ENCODE measurements at places on chromosomes 12 and 14.
A peak's percentile ranks its signal among the peaks of the same experiment; 100 is the strongest.

DNA sequence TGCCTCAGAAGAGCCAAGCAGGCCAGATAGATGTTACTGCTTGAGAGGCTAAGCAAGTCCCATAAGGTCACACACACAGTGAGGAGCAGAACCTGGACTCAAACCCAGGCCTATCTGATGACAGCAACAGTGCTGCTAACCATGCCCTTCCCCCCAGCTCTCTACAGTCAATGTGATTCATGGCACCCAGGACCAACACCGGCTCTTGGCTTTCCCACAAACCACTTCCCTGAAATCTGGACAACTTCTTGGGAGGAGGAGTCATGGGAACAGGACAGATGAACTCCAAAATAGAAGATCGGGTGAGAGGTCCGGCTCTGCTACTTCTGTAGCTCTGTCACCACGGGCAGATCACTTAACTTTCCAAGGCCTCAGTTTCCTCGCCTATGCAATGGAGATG is 716 bp upstream of the PTGDR start:
- no peak for DNase-seq

- DNase-seq = no peak
Observed at GRCh38 chr14:59961518-59962062, 41.6 kb downstream of the LRRC9 start.

- DNase-seq = no peak
Observed at GRCh38 chr14:44341116-44341515, 166.0 kb downstream of the FSCB start.

DNA sequence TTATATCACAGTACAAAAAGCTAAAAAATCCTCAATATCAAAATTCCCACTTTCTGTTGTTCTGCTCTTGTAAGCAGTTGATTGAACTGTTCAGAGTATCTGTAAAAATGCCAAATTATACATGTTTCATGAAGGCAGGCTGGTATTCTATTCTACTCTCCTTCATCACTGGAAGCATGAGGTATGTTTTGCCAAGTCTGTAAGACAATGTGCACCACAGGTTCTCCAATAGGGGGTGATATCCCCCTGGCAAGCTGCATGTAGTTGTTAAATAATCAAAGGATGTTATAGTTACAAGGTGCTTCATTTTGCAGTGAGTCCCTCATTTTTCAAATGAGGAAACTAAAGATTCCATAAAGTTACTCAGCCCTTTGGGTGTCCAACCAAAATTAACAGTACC is 15.1 kb upstream of the NEK9 start:
- peak; percentile 65 for DNase-seq

GRCh38 chr12:83016218-83016835 is 329.6 kb downstream of the TMTC2 start:
- no peak for DNase-seq

- no peak for DNase-seq
Observed at GRCh38 chr12:5506821-5507231, 74.9 kb downstream of the NTF3 start.

DNA sequence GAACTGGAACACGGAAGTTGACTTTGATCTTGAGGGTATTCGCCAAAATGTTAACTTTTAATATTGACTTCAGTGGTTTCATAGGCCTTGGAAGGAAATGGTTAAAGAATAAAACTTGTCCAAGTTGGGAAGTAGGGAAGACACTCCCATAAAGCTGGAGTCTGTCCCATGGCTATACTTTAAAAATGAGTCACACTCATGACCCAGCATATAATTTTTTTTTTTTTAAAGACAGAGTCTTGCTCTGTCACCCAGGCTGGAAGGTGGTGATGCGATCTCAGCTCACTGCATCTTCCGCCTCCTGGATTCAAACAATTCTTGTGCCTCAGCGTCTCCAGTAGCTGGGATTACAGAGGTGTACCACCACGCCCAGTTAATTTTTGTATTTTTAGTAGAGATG is 19.6 kb downstream of the TMPRSS12 start:
- DNase-seq = no peak

GRCh38 chr14:89618330-89618708 is 201.3 kb upstream of the FOXN3 start:
- peak; percentile 63 for DNase-seq

GRCh38 chr14:69048456-69048855 is 69.4 kb upstream of the ACTN1 start:
- no peak for DNase-seq

DNA sequence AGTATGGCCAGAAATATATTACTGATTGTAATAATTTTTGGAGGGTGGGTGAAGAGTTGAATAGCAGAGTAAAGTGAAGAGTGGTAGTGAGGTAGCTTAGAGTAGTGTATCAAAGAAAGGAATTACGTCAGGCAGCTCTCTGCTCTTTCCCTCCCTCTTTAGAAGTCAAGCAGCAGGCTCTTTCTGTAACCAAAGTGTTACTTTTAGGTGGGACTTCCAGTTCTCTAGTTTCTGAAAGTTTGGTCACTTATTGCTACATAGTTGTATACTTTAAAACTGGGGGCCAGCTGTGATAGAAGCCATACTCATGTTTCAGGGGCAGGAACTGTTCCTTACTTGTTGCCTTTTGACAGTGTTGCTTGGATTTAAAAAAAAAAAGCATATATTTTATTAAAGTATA is 30.6 kb downstream of the ATF7IP start:
- peak; percentile 85 for DNase-seq

- peak; percentile 19 for DNase-seq
Observed at GRCh38 chr12:10130042-10130441, at the start of gene CLEC7A. CLEC7A (minus strand) TSS chr12:10130199; CDS start chr12:10130082, 117 bp downstream.

DNA sequence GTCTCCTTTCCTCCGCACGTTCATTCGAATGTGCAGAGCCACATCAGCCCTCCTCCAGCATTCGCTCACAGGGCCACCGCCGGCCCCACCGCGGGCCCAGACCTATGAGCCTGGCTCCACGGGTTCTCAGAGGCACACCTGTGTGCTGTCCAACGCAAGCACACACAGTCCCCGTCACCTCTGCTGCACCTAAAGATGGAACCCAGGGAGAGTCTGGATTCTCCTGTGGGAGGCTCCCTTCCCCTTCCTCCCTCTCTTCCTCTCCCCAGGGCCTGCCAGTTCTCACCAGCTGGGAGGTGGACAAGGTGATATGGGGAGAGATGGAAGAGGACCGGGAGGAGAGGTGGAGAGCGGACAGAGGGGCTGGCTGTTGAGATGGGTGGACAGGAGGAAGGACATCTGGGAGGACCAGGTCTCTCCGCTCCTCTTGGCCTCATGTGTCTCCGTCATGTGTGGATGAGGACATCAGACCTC is 4.9 kb upstream of the AQP6 start:
- no peak for DNase-seq

- DNase-seq = no peak
Observed at GRCh38 chr14:80233470-80234089, 22.3 kb upstream of the DIO2 start.

- DNase-seq = no peak
Observed at GRCh38 chr12:1185460-1186182, 194.6 kb downstream of the ERC1 start.

- DNase-seq = no peak
Observed at GRCh38 chr14:28745176-28745575, 21.4 kb upstream of the FOXG1 start.

- DNase-seq = no peak
Observed at GRCh38 chr12:22101749-22102243, 55.8 kb downstream of the CMAS start.

GRCh38 chr14:96224480-96225096 is 19.9 kb downstream of the BDKRB2 start:
- DNase-seq = no peak

DNA sequence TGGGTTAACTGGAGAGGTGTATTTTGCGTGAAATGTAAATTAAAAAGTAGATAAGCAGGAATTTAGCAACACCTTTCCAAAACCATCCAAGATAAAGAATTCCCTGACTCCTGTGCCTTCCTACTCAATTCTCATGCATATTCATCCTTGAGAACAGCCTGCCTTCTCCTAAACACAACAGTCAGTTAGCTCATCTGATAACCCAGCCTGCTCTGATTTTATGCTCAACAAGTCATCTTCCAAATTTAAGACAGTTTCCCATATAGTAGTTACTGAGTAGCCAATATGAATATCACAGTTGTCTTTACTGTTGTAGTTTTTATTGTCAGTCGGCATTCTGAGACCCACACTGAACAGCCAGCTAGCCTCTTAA is 27.1 kb downstream of the CPNE8 start:
- DNase-seq = no peak

GRCh38 chr12:49748800-49749199 is 7.4 kb downstream of the TMBIM6 start:
- DNase-seq = no peak
